HFF-Myc (cell line): ENCODE measurements at places on chromosomes 11 and 22.

GRCh38 chr11:60959431-60959830, 7.5 kb upstream of the SLC15A3 start:
- no peak for DNase-seq

GRCh38 chr11:112949781-112950575, 11.2 kb upstream of the NCAM1 start:
- DNase-seq, result no peak

GRCh38 chr11:65861165-65861505, 902 bp downstream of the MUS81 start:
- DNase-seq, result no peak

GRCh38 chr11:2301631-2302305, at the start of the genes C11orf21 and TSPAN32:
Gene C11orf21 (minus strand): TSS chr11:2301918. CDS start chr11:2301808, 110 bp downstream.
Gene TSPAN32 (plus strand): TSS chr11:2302013. CDS start chr11:2302150, 137 bp downstream.
- no peak for DNase-seq

- no peak for DNase-seq
Measured at GRCh38 chr11:130879836-130880235, 36.4 kb downstream of the SNX19 start.

- DNase-seq, result no peak
Measured at GRCh38 chr11:70431611-70432010, 33.3 kb downstream of the CTTN start.

DNA sequence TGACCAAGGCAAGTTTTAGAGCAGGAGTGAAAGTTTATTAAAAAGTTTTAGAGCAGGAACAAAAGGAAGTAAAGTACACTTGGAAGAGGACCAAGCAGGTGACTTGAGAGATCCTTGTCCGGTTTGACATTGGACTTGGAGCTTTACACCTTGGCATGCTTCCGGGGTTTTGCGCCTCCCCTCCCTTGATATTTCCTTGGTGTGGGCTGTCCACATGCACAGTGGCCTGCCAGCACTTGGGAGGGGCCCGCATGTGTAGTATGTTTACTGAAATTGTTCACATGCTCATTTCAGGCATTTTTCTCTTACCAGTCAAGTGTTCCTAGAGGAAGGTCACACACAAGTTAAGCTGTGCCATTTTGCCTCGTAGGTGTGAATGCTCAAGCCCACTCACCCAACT, 19.0 kb upstream of the THRSP start:
- DNase-seq, result no peak

DNA sequence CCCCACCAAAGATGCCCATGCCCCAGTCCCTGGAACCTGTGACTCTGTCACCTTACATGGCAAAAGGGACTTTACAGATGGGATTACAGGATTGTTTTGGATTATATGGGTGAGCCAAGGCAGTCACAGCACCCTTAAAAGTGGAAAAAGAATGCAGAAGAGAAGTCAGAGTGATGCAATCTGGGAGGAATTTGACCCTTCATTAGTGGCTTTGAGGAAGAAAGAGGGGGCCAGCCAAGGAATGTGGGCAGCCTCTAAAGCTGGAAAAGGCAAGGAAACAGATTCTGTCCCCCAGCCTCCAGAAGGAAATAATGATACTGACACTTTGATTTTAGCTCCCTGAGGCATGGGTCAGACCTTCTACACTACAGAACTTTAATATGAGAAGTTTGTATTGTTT, 257.3 kb upstream of the ISX start:
- DNase-seq, result no peak

DNA sequence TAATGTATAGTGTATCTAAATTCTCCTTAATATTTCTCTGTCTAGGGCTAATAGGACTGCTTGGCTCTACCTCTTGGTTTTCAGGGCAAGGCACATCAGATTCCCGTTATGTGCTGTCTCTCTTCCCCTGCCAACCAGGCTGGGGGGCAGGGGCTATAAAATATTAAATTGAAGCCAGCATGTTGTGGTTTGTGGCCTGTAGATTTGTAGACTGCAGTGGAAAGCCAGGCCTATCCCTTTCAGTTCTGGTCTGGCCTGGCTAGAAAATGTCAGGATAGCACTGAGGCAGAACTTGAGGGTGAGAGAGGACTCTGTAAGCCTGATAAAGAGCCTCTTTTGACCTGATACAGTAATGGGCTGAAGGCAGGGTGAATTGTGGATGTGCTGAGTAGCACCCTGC, 14.4 kb upstream of the GRK2 start:
- DNase-seq, result no peak

DNA sequence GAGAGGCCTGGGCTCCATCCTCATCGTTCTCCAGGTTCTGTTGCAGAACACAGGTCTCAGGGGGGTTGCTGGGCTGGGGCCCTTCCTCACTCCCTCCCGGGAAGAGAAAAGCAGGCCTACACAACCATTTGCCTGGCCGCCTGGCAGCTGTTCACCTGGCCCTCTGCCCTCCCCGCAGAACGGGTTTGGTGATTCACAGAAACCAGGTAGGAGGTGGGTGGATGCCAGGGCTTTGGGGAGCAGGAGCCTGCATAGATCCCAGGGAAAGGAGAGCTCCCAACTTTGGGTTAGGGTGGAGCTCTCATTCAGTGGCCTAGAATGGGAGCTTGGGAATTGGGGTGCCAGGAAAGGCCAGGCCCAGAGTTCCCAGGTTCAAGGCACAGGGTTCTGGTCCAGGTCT, 995 bp downstream of the TMEM134 start:
- DNase-seq, result no peak

GRCh38 chr11:102523887-102524286, 6.7 kb downstream of the MMP7 start:
- no peak for DNase-seq

GRCh38 chr11:26834601-26835000, 112.7 kb upstream of the SLC5A12 start:
- DNase-seq, result no peak

DNA sequence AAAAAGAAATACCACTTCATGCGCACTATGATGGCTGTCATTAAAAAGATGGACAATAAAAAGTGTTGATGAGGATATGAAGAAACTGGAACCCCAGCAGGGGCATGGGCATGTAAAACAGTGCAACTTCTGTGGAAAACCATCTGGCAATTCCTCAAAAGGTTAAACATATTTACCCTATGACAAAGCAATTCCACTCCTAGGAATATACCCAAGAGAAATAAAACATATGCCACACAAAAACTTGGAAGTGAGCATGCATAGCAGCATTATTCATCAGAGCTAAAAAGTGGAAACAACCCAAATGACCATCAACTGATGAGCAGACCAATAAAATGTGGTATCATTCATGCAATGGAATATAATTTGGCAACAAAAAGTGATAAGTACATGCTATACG, 50.1 kb downstream of the LRRC32 start:
- peak; percentile 32 for DNase-seq

- DNase-seq, result no peak
Measured at GRCh38 chr11:75667831-75668450, 897 bp downstream of the MAP6 start.

DNA sequence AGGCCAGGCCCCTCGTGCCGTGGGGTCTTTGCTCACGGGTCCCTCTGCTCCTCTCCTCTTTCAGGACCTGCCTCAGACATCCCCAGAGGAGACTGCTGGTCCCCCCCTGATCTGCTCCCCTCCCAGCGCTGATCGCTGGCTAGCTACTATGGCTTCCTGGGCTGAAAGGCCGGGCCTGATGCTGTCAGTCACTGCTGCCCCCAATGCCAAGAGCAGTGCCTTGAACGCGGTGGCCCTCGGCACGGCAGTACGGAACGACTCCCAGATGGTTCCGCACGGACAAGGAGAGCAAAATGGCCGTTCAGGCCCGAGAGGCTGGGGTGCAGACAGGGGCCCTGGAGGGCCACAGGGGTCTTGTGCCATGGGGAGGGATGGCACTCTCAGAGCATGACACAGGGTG, 21.5 kb downstream of the SULT4A1 start:
- no peak for DNase-seq

DNA sequence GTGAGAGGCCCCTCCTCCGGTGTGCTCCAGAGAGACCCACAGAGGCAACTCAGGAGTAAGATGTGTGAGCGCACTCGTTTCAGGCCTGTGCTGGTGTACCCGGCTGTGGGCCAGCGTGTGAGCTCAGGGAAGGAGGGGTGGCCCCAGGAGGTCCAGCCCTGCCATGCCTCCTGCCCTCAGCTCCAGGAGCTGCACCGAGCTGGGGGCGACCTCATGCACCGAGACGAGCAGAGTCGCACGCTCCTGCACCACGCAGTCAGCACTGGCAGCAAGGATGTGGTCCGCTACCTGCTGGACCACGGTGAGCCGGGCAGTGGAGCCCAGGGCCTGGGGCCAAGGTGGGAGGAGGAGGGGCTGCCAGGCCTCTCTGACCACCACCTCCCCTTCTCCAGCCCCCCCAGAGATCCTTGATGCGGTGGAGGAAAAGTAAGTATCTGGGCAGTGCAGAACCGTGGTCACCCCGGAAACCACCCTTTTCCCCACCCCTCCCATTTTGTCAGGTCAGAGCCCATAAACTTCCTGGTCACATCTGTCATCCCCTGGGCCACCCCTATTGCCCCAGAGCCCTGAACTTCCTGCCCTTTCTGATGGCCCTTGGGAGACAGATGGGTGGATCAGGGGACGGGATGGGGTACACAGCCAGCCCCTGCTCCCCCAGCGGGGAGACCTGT, 2.5 kb upstream of the MDK start:
- no peak for DNase-seq

DNA sequence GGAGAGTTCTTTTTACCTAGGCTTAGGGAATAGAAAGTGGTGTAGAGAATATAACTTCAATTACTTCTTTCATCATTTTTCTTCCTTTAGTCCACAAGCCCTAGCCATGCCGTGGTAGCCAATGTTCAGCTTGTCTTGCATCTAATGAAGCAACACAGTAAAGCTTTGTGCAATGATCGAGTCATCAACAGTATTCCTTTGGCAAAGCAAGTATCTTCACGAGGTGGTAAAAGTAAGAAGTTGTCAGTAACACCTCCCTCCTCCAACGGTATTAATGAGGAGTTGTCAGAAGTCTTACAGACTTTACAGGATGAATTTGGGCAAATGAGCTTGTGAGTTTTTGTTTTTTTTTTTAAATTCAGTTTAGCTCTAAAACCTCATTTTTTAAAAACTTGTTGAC, 37.4 kb downstream of the CEP57 start:
- no peak for DNase-seq

GRCh38 chr11:19594326-19594725, 118.3 kb upstream of the NAV2 start:
- no peak for DNase-seq

DNA sequence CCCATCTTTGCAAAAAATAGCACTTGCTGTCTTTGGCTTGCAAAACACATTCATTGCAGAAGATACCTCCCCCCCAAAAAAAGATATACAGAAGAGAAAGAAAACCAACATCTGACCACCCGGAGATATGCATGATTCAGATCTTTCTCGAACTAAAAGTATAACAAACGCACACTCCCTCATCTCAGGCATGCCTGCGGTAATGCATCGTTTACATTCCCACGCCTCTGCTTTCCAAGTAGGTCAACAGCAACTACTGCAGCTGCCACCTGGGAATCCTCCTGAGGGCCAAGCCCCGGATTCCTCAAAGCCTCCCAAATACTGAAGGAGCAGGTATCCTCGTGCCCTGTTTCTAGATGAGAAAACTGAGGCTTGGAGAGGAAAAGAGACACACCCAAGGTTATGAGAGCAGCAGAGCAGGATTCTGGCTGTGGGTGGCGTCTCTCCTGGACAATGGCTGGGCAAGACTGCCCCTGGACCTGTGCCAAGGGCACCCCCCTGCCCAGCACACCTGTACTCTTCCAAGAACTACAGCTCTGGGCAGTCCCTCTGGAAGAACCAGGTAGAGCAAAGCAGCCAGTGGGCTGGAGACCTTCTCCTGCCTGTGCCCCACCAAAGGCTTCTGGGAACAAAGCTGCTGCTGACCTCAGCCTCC, 38.1 kb downstream of the NUP50 start:
- no peak for DNase-seq

GRCh38 chr11:19713196-19714021, 772 bp downstream of the NAV2 start:
- no peak for DNase-seq

- DNase-seq, result no peak
Measured at GRCh38 chr22:35539910-35540594, 579 bp upstream of the RASD2 start.

DNA sequence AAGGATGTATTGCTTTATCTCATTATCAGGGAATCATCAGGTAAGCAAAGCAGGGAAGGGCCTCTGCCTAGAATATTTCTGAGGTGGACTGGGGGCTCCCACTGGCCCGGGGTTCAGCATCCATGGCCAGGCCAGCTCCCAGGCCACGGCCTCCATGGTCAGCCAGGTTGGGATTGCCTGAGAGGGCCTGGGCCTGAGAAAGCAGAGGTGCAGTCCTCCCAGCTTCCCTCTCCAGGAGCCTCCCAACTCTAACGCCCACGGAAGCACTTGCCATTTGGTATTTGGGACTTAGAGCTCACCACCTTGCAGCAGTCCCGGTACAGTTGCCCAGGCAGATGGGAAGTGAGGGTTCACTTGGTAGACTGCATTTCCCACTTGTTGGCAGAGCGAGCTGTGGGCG, 12.7 kb downstream of the DGAT2 start:
- DNase-seq, result no peak

DNA sequence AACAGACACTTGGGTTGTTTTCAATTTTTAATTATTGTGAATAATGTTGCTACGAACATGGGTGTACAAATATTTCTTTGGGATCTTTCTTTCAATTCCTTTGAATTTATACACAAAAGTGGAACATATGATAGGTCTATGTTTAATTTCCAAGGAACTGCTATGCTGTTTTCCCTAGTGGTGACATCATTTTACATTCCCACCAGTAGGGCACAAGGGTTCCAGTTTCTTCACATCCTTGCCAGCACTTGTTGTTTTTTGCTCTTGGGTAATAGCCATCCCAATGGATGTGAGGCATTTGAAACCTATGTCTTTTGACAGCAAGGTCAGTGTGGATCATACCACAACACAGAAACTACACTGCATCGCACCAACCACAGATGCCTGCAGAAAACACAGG, 41.8 kb upstream of the SCN3B start:
- no peak for DNase-seq

GRCh38 chr11:91209306-91209705, 986.5 kb upstream of the CHORDC1 start:
- no peak for DNase-seq

GRCh38 chr11:2116680-2117079, 22.5 kb downstream of the IGF2 start:
- no peak for DNase-seq

GRCh38 chr11:78742430-78742829, 167.8 kb upstream of the NARS2 start:
- DNase-seq, result no peak

DNA sequence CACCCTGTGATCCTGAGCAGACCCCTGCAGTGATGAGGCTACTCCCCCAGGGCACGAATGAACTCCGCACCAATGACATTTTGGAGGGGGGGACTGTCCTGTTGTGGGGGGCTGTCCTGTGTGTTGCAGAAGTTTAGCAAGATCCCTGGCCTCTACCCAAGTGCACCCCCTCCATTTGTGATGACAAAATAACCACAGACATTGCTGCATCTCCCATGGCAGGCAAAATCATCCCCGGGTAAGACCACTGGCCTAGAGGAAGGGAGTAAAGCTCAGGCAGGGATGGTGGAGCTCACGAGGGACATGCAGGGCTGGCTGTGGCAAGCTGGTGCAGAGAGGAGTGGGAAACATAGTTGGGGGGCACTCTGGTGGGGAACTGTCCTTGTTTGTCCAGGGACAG, 40.6 kb downstream of the NECTIN1 start:
- DNase-seq, result no peak

GRCh38 chr11:110071197-110071596, 22.0 kb upstream of the ZC3H12C start:
- DNase-seq, result no peak
